ENCODE measurements at places on chromosomes 5 and 9.
A peak's percentile ranks its signal among the peaks of the same experiment; 100 is the strongest.

- DNase-seq, result peak; percentile 55
These were observed 377.1 kb downstream of the ACTL7B start for GRCh38 chr9:108478431-108479332.

DNA sequence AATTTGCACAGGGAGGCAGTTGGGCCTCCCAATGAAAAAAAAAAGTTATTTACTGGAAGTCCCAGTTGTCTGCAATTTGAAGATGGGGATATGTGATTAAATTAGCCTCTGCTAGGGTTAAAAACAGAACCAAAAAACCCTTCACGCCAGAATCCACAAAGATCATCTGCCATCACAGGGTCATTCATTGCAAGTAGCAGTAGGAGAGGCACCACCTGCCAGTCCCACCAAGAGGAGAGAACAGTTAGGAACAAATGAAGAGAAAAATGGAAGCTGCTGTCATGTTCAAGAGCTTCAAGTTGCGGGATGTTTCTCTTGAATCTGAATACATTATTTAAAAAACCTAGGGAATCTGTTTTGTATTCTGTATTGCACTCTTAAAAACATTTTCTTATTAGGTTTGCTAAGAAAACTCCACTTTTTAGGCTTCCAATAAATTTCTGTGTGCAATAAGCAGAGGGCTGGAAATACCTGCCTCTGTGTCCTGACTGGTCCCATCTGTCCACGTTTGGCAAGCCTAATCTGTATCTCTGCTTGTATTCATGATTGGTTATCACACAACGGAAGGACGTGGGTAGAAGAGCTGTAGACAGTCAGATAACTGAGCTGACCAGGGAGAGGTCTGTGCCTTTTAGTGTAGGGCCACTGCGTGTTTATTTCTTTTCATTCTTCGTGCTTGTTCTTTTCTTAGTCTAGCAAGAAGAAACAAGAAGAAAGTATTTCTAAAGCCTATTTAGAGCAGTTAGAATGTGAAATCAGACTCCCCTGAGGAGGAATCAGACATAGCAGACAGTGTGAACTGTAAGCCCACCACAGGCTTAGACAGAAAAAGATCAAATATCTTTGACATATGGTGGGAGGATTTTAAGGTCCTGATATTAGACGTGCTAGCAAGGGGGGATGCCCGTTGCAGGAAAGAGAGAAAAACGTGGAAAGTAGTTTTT lies 630.6 kb upstream of the SEMA6A start:
- no peak for DNase-seq

GRCh38 chr5:137188566-137188965 lies 310.6 kb downstream of the SPOCK1 start:
- DNase-seq, result no peak

DNA sequence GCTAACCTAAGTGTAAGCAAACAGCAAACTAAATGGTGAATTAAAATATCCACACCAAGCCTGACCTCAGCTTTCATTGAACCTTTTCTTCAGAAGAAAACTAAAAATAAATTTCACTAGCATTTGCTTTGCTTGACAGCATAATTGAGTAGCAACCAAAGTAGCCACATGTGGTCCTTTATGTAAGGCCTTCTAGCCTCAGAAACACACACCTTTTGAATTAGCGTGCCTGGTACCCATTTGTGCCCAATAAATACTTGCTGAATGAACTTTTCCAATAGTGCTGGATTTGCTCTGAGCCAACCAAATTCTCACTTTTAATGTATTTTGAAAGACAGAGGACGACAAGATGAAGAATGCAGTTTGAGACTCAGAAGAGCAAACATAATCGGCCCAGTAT lies 2.1 kb upstream of the NIPBL start:
- no peak for DNase-seq

- no peak for DNase-seq
These were observed 134.4 kb upstream of the EFNA5 start for GRCh38 chr5:107805166-107805565.

DNA sequence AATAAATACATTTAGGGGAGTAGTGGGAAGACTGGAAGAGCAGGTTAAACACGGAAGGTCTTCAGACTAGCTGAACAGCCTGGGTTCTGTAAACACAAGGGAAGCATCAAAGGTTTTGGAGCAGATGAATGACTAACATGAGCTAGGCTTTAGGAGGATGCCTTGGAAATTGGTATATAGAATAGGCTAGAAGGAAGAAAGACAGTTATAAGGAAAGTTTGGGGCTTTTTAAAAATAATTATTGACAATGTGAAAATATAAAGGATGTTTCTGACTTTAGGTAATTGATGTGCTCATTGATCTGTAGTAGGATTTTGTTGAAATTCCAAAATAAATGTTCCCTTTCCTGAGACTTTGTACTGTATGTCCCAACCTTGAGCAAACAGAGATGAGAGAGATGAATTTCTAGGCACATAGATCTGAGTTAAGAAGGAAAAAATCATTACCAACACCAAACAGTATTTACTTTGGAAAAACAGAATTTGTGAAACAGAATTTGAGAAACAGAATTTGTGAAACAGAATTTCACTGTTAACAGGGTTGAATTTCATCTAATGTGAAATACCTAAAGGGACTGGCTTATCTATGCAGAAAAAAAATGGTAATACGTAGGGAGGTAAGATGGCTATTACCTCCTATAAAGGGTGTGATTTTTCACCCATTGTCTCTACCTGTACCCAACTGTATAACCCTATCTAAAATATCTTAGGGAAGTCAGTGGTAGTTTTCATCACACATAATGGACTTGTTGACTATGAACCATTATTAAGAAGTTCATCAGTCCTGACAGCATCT lies 28.8 kb downstream of the SKP2 start:
- no peak for DNase-seq

DNA sequence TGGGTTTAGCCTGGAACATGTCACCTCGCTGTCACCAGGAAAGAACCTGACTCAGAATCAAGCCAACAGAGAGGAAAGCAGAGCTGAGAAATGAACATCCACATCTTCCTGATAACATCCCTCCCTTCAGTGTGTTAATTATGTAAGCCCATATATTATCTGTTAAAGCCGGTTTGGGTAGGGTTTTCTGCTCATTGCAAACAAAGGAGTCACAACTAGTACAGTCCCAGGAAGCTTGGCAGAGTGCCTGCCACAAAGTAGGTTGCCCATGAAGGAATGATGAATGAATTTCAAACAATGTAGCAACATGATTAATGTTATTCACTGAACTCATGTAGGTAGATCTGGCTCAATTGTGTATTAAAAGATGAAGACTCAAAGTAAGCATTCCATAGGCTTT lies 10.4 kb upstream of the PPARGC1B start:
- DNase-seq, result no peak

DNA sequence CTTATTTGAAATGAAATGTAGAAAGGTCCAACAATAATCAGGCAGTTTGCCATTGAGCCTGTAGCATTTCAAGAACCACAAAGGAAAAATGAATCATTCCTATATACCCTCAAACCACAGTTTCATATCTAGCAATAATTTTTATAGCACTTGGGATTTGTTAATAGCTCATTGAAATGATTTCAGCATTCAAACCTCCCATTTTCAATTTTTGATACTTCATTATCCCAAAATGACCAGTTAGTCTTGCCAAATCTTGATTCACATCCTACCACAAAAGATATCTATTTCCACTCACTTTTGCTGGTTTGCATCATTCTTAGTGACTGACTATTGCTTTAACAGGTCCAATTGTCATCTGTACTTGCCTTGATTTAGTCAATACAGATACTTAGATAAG lies 790.1 kb downstream of the TLE1 start:
- DNase-seq, result no peak

DNA sequence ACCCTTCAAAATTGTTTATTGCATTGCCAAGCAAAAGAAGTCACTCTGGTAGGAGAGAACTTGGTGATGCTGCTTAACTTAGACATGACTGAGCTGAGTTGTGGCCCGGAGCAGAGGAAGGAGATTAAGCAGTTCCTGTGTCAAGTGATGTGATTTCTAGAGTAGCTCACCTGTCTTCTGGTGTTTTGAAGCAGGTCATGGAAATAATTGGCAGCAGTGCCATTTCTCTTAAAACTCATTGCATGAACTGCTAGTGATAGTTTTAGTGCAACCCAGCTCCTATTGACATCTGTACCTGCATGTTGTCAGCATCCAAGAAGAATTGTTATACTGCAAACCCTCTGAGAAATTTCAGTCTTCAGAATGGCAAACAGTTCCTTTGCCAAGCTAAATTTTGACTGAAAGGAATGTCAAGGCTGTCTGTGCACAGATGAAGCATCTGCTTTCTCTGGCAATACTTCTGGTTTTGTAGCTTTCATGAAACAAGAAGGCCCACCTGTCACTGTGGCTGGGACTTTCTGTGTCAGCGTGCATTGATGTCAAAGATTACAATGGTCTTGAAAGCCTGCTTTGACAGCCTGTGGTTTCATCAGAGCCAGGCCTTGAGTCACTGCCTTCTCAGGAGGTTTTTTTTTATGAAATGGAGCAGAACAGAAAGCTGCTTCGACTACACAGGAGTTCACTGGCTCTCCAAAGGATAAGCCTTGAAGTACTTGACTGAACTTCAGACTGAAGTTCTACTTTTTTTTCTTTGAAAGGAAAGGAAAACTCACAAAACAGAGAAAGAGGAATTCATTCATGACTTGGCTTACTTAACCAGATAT lies 90.6 kb downstream of the RALGPS1 start:
- DNase-seq, result peak; percentile 35

DNA sequence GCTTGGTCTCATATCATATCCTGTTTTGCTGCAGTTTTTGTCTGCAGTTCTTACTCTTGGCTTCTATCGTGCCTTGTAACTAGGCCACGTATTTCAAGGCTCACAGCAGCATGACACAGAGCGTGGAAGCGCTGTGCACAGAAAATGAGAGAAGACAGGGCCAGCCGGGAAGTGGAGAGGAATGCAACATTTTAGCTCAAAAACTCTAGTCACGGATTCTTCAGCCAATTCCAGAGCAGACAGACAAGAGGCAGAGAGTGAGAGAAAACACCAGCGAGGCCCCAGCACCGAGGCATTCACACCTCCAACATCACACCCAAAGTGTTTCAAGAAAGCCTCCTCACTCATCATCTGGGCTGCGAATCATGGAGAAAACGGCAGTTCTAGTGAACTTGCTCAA lies 160.8 kb downstream of the DNAH5 start:
- no peak for DNase-seq

GRCh38 chr5:1874771-1875220 lies 7.9 kb downstream of the IRX4 start:
- no peak for DNase-seq

DNA sequence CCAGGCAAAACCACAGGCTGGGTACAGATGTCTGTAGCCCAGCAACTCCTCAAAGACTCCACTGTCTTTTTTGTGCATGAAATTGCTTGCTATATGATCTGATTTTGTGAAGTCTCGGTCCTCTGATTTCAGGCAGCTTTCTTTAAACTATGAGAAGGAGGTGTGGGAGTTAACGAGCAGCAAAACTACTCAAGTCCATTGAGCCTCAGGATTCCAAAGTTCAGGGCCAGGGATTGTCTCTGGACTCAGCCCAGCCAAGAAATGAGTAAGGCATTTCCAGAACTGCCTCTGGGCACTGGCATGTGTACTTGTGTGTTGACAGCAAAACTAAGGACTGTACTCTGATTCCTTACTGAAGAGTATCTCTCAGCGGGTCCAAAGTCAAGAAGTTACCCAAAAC lies 53.4 kb upstream of the GLIS3 start:
- peak; percentile 31 for DNase-seq

DNA sequence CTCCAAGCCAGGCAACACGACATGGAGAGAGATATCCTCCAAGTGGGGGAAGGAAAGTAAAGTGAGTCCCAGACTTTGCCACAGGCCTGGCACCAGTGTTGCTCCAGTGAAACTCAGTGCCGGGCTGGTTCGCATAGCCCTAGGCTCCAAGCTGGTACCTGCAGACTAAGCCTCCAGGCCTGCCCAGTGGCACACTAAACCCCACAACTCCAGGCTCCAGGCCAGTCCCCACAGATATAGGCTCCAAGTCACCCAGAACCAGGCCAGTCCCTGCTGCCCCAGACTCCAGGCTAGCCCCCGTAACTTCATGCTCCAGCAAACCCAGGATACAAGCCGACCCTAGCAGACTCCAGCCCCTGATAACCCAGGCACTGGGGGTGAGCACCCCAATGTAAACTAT lies 23.0 kb upstream of the AP3B1 start:
- no peak for DNase-seq

GRCh38 chr5:154311362-154311761 lies 120.8 kb downstream of the GALNT10 start:
- no peak for DNase-seq

GRCh38 chr9:125991886-125992529 lies 244.8 kb downstream of the PBX3 start:
- DNase-seq, result no peak

DNA sequence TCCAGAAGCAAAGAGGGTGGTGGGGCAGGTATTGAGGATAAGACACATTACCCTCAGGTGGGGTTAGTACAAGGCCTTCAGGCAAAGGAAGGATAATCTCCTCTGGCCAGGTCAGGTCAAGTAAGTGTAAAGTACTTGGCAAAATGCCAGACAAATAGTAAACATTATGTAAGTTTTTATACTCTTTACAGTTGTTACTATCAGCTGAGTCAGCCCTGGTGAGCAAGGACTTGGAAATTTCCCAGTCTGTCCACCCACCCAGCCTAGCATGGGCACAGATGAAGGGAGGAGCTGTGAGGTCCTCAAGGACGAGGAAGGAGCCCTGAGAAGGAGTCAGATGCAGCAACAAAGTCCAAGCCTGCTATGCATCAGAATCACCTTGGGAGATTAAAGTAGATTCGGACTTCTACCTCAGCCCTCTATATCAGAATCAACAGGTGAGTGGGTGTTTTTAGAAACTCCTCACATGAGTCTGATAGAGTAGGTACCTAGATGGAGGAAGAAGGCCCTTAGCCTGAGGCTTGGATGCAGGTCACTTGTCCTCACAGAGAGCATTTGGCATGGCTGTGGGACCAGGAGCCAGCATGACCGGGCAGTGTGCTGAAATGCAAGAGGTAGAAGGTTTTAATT lies 50.2 kb upstream of the BARX1 start:
- peak; percentile 74 for DNase-seq

DNA sequence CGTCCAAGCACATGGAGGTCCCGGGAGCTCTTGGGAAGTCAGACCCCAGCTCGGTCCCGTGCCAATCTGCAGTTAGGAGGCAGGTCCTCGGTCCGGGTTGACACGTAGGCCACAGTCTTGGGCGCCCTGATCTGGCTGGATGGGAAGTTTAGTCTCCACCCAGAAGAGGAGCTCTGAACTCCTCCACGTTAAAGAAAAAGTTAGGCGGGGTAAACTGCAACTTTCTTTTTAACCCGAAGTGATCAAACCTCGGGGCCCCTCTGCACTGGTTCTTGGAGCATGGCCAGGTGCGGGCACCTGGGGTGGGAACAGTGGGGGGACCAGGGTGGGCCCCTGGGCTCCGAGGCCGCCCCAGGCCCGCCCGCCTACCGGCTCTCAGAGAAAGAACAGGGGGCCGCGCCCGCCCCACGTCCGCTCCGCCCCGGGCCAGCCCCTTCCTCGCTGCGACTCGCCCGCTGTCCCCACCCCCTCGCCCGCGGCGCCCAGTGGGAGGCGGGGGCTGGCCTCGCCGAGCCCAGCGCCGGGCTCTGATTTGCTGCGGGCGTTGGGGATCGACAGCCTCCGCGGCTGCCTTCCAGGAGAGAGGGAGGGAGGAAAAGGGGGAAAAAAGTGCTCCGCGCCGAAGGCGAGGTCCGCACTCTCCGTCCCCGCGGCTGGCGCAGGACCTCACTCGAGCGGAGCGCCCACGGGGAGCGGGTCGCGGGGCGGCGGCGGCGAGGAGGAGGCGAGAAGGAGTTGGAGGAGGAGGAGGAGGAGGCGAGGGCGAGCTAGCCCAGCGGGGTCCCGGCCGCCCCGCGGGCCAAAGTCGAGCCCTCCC lies at the start of gene COL5A1:
COL5A1 (plus strand) TSS at position 631 of the 817 bp plus-strand sequence. CDS start 385 bp downstream, outside the sequence.
- DNase-seq, result peak; percentile 95

GRCh38 chr9:112212926-112213325 lies 37.8 kb upstream of the SUSD1 start:
- DNase-seq, result no peak

- DNase-seq, result no peak
These were observed 11.6 kb upstream of the SUSD1 start for GRCh38 chr9:112186695-112187094.
